Effector memory CD8-positive, alpha-beta T cell (primary cell): ENCODE measurements at places on chromosomes 16 and 17.

DNA sequence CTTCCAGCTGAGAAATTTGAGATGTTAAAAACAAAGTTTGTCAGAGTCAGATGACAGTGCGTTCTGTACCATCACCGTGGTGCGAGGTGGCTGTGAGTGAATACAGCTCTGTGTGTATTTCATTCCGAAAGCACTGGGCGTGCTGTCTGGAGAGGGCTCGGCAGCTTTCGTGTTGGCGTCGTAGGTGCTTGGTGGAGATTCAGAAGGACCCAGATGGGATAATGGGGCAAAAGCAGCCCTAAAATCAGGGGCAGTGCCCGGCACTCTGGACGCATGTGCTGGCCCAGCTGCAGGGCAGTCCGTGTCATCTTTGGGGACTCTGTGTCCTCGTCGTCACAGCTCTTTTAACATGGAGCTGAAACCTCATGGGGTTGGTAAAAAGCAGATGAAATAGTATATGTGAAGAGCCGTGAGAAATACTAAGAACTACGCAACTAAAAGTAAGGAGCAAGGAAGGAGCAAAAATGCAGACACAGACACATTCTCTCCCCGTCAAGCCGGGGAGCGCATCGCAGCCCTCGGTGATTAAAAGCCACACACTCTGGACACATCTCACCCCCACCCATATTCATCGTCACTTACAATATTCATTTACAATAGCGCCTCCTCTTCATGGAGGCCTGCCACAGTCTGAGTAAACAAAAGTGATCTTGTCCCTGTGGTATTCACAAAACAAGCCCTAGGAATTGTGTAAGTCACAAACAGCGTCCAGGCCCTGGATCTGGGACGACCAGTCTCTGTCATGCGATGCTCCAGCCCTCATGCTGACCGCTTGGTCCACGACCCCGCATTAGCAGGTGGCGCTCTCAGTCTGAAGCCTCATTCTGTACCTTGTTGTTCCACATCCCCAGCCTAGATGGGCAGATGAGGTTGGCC, 206.7 kb downstream of the RPTOR start:
- no peak for DNase-seq

DNA sequence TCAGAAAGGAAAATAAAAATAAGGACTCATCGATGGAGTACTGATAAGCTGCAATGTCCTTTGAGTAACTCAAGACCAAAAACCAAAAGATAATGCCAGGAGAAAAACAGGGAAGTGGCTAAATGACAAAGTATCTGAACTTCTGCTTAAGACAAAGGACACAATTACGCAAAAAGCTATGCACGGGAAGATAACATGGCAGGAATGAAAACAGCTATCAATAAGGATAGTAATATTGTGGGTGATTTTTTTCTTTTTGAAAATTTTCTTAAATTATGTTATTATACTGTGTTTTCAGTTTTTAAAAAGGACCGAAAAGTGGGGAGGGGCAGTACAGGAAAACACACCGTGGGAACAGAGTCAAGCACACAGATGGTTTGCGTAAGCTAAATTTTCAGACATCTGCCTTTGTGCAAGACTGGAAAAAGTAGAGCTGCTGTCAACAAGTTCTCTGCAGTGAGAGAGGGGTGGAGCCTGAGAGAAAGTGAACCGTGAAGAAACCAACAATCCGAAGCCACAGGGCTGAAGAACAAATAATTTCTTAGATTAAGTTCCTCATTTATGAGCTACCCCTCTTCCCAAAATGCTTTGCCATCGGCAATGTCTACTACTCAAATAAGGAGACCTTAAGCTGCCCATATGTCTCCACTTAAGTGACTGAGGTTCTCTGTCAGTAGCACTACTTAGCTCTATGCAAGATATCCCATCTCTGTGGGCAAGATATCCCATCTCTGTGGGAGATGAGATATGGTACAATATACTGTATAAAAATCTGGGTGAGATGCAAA, 99.9 kb upstream of the CORO6 start:
- DNase-seq, result peak; percentile 43

GRCh38 chr17:46948544-46948943, 25.6 kb downstream of the GOSR2 start:
- DNase-seq, result no peak

DNA sequence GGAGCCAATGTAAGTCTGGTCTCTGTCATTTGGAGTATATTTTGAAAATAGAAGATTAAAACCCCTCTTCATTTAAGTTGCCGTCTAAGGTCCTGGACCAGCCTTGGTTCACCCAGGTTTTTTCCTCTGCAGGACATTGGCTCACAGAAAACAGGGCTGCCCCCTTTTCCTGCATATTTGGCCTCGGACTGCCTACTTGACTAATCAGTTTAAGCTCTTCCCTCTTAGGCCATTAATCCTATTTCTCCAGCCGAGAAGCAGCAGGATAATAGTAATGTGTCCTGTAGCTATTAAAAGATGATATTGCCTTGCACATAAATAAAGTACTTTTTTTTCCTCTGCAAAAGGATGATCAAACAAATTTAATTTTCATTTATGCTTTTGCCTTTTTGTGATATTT, 52.1 kb downstream of the PRKCA start:
- DNase-seq, result no peak

- DNase-seq, result no peak
Observed at GRCh38 chr16:10339777-10340732, 45.8 kb upstream of the ATF7IP2 start.

- no peak for DNase-seq
Observed at GRCh38 chr17:37743875-37744632, 805 bp downstream of the HNF1B start.

DNA sequence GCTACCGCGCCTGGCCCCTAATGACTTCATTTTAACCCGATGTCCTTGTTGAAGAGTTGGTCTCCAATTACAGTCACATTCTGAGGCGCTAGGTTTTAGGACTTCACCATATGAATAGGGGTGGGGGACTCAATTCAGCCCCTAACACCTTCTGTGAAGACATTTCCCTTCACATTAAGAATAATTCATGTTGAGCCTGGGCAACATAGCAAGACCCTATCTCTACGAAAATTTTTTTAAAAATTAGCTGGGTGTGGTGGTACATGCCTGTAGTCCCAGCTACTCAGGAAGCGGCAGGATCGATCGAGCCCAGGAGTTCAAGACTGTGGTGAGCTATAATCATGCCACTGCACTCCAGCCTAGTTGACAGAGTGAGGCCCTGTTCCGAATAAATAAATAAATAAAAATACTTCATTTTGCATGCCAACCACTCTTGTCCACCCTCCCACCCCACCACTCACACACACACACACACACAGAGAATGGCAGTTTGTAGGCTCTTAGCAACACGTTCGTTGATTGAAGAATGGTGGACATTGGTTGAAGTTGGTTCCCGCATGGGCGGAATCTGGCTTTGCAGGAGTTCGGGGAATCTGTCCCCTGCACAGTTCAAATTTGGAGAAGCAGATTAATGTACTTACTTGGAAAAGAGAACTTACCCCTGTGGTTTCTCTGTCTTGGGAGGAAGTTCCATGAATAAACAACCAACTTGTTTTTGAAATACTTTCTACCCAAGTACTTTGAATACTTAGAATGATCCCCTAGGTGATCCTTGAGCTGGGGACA, 27.8 kb upstream of the TVP23A start:
- DNase-seq, result no peak

- DNase-seq, result peak; percentile 19
Observed at GRCh38 chr17:67245694-67246402, 852 bp upstream of the HELZ start.

- no peak for DNase-seq
Observed at GRCh38 chr17:73391331-73392265, 79.8 kb upstream of the CDC42EP4 start.

GRCh38 chr17:15946611-15947120, 1.7 kb downstream of the ADORA2B start:
- DNase-seq, result no peak

- DNase-seq, result peak; percentile 23
Observed at GRCh38 chr17:48374650-48375230, 55.3 kb downstream of the SKAP1 start.

GRCh38 chr16:88384222-88385111, 1.7 kb downstream of the ZNF469 start:
- DNase-seq, result no peak

DNA sequence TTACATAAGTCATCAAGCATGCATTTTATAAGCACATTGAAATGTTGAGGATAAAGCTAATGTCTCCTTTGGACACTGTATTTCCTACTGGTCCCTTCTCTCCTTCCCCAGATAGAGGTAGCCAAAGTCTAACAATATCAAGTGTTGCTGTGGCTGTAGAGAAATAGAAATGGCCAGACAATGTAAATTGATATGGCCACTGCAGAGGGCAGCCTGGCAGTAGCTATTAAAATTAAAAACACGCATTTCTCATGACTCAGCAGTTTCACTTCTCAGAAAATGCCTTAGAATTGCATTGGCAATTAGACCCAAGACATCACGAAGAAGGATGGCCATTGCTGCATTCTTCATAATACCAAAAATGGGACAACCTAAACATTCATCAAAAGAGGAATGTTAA, 46.8 kb upstream of the MRTFB start:
- no peak for DNase-seq

DNA sequence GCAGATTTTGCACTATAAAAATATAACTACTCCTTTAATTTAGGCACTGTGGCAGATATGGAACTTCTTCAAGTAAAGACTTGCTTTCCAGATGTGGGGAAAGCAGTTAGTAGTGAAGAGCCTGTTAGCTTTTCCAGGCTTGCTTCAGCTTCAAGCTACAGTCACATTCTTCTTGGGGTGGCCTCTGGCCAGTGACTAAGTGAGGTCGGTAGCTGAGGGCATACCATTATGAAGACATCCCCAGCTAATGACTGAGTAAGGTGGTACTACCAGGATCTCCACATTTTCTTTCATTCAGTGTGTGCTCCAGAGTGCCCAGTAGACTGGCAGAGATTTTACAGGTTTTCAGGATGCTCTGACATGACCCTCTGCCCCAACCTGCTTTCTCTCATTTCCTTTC, 167.1 kb upstream of the KIF2B start:
- no peak for DNase-seq

GRCh38 chr16:27083861-27084261, 17.1 kb downstream of the C16orf82 start:
- no peak for DNase-seq

- DNase-seq, result no peak
Observed at GRCh38 chr16:51002881-51003490, 148.1 kb downstream of the SALL1 start.

- no peak for DNase-seq
Observed at GRCh38 chr17:64275016-64275415, 12.0 kb upstream of the TEX2 start.
